ENCODE measurements at places on chromosomes 7 and 10.

GRCh38 chr7:46352004-46352954 lies 431.2 kb upstream of the IGFBP3 start:
- DNase-seq, result peak; percentile 82

GRCh38 chr7:151631953-151632749 lies 112.5 kb upstream of the RHEB start:
- DNase-seq, result peak; percentile 84

DNA sequence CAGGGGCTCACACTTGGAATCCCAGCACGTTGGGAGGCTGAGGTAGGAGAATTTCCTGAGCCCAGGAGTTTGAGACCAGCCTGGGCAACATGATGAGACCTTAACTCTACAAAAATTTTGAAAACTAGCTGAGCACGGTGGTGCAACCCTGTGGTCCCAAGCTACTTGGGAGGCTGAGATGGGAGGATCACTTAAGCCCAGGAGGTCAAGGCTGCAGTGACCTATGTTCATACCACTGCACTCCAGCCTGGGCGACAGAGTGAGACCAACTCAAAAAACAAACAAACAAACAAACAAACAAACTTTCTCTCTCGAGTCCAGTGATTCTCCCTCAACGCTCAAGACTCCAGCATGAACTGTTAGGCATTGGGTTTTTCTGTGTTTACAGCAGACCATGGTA lies 2.0 kb upstream of the TYSND1 start:
- DNase-seq, result no peak

- peak; percentile 34 for DNase-seq
Measured at GRCh38 chr10:10813656-10814055, 204.0 kb upstream of the CELF2 start.

Measured in eye (tissue), 1 donor.